Activated CD8-positive, alpha-beta T cell treated with anti-CD3 and anti-CD28 coated beads, Interleukin-2, amount 10 ng/mL, durations not matched to agents 7 days and 5 days (primary cell): ENCODE measurements at places on chromosomes 5 and 9. TPM values are rescaled to one million over a fixed set of nuclear protein-coding genes. Genes with fewer than 3 reads are reported as not detected.
A peak's percentile ranks its signal among the peaks of the same experiment; 100 is the strongest.

The ANKRD31 gene
- total RNA-seq = 0.23 TPM

The WWC1 gene
- total RNA-seq = not detected

The TAF1L gene
- total RNA-seq = not detected

GRCh38 chr9:122058709-122059108 is 34.4 kb downstream of the TTLL11 start:
- H3K27me3 ChIP-seq = no peaks in the 10 kb centered on the region
- DNase-seq = no peak
- no peak overlapping the region for H3K4me3 ChIP-seq
- H3K4me1 ChIP-seq = no peaks in the 10 kb centered on the region

DNA sequence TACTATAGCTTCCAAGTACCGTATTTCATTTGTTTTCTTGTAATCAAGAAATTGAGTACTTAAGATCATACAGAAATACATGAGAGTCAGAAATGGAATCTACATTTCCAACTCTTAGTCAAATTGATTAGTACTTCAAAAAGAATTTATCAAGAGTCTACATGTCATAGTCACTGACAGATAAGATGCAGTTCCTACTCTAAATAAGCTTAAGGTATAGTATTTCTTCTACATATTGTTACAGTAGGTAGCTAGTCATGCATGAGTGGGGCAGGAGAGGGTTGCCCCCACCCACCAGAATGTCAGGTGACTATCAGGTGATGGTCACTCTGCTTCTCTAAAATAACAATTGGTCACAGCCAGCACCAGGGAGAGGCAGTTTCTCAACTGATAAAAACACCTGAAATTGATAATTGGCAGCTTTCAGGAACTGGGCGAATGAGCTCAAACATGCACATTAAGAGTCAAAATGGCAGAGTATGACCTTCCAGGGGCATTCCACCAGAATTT is 2.9 kb downstream of the BAAT start:
- H3K36me3 ChIP-seq = peaks cover 8% of the 10 kb centered on the region
- no peak for DNase-seq
- H3K27me3 ChIP-seq = peaks cover 7% of the 10 kb centered on the region
- no peak overlapping the region for H3K27ac ChIP-seq
- no peak overlapping the region for H3K4me3 ChIP-seq
- H3K4me1 ChIP-seq = no peaks in the 10 kb centered on the region

- H3K36me3 ChIP-seq = peaks cover 35% of the 10 kb centered on the region
- peak overlapping the region; percentile 12 for H3K4me3 ChIP-seq
- peak overlapping the region; percentile 41 for H3K27ac ChIP-seq
- H3K4me1 ChIP-seq = peaks cover 70% of the 10 kb centered on the region
These were observed 37.3 kb upstream of the CDKN2B start for GRCh38 chr9:22046243-22046885.

- H3K27ac ChIP-seq = no peak overlapping the region
- no peak overlapping the region for H3K4me3 ChIP-seq
- H3K27me3 ChIP-seq = peaks cover 4% of the 10 kb centered on the region
- peaks cover 2% of the 10 kb centered on the region for H3K4me1 ChIP-seq
These were observed 96.2 kb upstream of the ARAP3 start for GRCh38 chr5:141778206-141778605.
